ENCODE measurements at places on chromosomes 2 and 18. TPM values are rescaled to one million over a fixed set of nuclear protein-coding genes. Genes with fewer than 3 reads are reported as not detected.

Gene RNU2-63P
- not detected for total RNA-seq

Gene CDH7
- total RNA-seq, result not detected

DNA sequence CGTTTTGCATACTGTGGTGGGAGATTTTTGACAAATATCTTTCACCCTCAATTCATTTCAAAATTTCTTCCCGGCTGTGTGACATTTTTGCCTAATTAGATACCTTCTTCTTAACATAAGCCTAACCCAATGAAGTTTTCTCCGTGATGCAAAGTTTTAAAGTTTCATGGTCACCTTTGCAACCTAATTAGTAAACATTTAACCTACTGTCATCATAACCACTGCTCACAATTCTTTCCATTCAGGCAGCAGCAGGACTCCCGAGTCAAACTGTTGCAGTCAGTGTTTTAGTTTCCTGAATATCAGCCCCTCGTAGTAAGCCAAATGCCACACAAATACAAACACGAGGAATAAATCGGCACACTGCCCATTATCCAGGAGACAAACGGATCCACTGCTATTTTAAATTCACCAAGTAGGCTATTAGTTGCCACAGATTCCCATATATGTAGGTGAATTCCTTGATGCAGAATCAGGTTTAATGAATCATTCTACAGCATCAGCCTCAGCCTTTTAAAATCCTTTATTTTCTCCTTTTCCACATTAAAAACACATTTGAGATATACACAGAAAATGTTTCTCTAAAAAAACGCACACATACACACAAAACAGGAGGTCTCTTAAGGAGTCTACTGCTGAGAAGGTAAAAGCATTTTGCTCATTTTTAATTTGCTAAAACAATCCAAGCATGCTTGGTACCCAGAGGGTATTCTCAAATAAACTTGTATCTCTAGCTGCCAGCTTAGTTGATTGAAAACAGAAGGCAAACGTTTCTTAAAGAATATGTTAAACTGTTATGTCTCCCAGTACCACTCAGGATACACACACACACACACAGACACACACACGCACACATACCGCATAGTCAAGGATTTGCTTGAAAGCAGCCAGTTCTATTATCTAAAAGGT, 106.5 kb upstream of the KCTD1 start:
- no peak for DNase-seq

- no peak for DNase-seq
Measured at GRCh38 chr2:203878063-203878462, 10.5 kb downstream of the CTLA4 start.

DNA sequence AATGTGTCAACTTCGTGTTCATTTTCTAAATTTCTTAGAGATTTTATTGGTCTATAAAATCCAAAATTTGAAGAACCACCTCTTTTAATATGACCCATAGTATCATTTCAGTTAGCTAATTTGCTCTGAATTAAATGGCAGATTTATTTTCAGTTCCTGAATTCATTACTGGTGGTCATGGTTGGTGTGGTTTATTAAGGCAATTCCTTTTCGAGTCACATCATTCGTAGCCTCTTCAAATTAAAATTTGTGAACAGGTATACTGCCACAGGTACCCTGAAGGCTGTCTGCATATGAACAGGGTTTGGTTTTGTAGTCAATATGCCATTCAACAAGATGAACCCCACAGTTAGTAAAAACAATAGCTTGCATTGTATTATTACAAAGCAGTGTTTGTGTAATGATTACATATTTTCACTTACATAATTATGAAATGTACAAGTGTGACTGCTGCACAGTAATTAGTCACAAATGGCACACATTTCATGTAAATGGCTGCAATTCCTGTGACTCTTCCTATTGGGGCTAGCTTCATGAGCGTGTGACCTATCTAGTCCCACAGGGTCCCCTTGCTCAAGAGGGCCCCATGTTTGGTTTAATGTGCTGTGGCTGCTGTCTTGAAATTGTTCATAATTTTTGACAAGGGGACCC, 48.9 kb downstream of the CDC42EP3 start:
- no peak for DNase-seq
